AG10803 (cell line): ENCODE measurements at places on chromosomes 4 and X.
A peak's percentile ranks its signal among the peaks of the same experiment; 100 is the strongest.

- DNase-seq, result no peak
Observed at GRCh38 chrX:153885208-153885787, 675 bp downstream of the L1CAM start.

GRCh38 chrX:155009994-155010472, 12.5 kb downstream of the F8 start:
- DNase-seq, result no peak

- no peak for DNase-seq
Observed at GRCh38 chr4:163148466-163149336, 18.0 kb downstream of the NAF1 start.

DNA sequence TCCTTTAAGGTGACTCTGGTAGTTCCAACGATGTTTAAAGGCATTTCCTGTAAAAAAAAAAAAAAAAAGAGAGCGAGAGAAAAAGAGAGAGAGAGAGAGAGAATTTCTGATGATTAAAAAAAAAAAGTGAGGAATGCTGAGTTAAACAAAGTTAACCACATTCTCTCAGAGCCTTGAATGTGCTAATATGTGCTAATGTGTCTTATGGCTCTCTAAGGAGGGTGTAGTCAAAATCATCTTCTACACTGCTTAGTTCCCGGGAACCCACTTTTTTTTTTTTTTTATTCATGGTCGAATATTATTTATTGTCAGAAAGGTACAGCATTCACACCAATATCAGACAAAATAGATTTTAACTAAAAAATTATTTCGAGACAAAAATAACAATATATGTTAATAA, 111.7 kb downstream of the SNCA start:
- DNase-seq, result no peak

DNA sequence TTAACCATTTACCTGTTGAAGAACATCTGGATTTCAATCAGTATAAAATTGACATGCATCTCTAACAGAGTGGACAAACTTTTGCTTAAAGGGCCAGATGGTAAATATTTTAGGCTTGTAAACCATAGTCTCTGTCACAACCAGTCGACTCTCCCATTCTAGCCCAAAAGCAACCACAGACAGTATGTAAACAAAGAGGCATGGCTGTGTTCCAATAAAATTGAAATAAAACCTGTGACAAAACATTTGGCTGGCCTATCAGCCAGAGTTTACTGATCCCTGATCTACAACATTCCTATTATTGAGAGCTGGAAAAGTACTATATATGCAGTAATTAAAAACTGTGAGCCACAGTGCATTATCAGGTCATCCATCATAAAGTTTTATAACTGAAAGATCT, 3.2 kb downstream of the CENPC start:
- peak; percentile 22 for DNase-seq

DNA sequence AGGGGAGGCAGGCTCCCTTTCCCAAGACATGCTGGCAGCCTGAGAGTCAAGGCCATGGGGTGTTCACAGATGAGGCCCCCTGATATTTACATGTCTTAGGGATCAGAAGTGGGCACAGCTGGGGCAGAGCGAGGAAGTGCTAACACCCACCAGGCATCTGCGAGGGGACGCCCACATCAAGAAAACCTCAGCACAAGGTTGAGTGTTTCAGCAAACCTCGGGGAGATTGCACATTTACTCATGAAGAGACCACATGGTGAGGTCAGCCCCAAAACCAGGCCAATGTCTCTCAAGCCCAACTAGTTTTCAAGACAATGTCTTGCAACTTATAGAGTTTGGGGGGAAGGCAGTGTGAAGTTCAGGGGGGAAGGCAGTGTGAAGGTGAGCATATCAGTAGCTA, 55.2 kb downstream of the CLNK start:
- DNase-seq, result no peak
